ENCODE measurements at places on chromosomes 16 and 17.

DNA sequence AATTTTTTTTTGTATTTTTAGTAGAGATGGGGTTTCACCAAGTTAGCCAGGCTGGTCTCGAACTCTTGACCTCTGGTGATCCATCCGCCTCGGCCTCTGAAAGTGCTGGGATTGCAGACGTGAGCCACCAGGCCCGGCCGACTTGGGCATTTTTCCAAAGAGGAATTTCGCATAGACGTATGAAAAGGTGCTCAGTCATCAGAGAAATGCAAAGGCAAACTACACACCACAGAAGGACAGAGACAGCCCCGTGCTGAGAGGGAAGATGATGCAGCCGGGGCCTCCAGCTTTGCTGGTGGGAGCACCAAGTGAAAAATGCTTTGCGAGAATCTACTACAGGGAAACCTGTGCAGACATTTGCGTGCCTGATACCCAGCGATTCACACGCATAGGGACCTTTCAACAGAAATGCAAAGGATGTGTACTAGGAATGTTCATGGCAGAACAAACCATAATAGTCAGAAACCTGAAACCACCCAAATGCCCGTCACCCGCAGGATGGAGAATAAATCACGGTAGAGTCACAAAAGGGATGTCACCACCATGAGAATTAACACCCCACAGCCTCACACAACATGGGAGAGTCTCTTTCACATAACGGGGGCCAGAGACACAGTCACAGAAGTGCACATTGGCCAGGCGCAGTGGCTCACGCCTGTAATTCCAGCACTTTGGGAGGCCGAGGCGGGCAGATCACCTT is 5.2 kb downstream of the RAB40B start:
- no peak for DNase-seq

DNA sequence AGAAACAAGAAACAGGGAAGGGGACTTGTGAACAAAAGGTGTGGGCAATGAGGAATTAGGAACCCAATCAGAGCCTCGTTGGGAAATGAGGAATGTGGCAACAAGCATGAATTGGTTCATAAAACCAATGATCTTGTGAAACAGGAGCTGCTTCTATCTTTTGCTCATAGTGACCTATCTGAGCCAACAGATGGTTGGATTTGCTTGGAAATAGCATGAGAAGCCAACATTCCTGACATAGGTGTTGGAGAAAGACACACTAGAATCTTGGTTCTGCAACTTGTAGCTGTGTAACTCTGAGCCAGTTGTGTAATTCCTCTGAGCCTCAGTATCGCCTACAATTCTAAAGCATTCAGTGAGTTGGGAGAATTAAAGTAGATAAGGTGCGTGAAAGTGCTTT is 251.9 kb upstream of the AXIN2 start:
- DNase-seq: no peak

GRCh38 chr17:16287563-16288027 is 65.7 kb downstream of the CENPV start:
- no peak for DNase-seq

- DNase-seq: no peak
Measured at GRCh38 chr17:4715063-4715744, 4.8 kb downstream of the ARRB2 start.

- DNase-seq: no peak
Measured at GRCh38 chr16:53822936-53823529, 119.1 kb downstream of the FTO start.

DNA sequence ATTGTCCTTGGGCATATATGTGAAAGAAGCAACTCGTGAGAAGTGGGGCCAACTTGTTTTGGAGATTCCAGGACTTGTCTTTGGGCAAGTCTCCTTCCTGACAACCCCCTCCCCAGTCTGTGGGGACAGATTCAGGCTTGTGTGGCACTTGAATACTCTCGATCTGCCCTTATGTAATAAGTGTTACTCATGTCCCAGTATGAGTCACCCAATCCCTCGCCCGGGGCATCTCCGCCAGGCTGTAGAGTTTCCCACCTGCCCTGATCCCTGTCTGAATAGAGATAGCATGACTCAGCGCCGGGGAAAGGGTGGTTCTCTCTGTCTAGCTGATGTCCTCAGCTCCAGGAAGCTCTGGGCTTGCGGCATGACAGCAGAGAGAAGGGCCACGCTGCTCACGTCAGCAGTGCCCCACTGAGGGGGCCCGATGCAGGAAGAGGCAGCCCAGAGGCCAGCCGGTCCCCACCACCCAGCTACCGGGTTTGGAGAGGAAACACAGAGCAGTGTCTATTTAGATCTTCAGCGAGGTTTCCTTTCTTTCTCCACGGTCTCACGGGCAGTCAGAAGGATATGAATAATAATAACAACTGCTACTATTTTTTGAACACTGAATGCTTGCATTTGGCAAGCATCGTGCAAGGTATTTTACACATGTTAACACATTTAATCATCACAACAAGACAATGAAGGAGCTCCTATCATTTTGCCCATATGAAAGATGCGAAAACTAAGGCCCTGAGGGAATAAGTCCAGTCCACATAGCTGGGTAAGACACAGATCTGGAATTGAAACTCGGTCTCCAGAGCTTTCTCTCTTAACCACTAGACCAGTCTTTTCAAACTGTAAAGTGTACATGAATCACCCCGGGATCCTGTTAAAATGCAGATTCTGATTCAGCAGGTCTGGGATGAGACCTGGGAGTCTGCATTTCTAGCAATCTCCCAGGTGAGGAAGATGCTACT is 426.7 kb upstream of the MAF start:
- DNase-seq: no peak

GRCh38 chr16:66552286-66553177 is at the start of gene CKLF:
TSS of gene CKLF (plus strand) at chr16:66552576. CDS start at chr16:66552716, 140 bp downstream.
- DNase-seq: peak; percentile 28

Data from NCI-H1048 (cell line).